ENCODE measurements at places on chromosomes 6 and 20.

- no peak for DNase-seq
Measured at GRCh38 chr6:132818404-132819359, 4.3 kb downstream of the RPS12 start.

DNA sequence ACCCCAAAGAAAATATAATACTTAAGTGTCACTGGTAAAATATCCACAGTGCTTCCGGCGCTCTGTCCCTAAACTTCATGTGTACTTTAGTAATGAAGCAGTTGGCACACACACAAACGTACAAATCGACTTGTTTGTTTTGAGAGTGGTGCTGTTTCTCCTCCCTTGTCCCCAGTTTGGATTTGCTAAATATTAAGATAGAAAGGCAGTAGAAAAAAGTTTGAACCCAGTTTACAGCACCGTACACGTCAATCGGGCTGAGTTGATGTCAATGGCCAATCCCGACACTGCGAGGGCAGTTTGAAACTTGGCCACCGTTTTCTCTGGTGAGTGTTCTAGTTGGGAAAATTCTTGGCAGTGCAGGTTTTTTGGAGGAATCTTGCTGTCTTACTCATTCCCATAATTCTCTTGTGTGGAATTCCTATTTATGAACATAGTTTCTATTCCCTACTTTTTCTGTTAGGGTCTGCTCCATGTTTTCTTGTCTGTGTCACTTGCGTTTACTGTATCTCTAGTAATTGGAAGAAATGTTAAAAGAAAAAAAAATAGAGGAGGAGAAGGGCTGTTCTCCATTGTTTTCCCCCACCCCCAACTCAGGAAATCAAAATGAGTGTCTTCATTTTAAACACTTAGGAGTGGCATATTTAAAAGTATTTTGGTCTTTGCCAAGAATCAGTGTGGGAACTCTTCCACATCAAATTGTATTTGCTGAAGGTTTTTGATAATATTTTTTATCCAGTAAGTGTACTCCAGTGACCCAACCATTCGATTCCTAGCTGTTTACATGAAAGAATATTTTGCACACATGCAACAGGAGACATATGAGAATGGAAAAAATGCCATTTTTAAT is 72.3 kb downstream of the OR2B2 start:
- DNase-seq = no peak

DNA sequence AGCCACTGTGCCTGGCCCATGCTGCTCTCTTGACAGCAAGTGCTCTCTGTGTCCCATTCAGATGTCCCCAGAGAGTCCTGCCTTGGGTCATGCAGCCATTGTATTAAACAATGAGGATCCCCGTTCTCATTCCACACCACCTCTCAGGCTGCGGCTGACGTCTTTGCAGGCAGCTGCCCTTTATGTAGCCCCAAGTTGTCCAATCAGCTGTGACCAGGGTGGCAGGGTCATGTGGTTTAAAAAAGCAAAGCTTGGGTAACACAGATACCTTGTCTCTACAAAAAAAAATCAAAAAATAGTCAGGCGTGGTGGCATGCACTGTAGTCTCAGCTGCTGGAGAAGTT is 13.2 kb downstream of the GCNT2 start:
- DNase-seq = no peak

DNA sequence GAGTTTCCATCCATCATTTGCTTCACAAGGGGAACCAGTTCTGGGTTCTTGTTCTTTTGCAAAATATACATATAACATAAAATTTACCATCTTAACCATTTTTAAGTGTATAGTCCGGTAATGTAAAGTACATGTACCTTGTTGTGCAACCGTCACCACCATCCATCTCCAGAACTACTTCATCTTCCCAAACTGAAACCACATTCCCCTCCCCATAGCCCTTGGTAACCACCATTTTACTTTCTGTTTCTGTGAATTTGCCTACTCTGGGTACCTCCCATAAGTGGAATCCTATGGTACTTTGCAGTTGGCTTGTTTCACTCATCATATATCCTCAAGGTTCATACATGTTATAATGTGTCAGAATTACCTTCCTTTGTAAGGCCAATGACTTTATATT is 70.3 kb upstream of the DSP start:
- DNase-seq = no peak

DNA sequence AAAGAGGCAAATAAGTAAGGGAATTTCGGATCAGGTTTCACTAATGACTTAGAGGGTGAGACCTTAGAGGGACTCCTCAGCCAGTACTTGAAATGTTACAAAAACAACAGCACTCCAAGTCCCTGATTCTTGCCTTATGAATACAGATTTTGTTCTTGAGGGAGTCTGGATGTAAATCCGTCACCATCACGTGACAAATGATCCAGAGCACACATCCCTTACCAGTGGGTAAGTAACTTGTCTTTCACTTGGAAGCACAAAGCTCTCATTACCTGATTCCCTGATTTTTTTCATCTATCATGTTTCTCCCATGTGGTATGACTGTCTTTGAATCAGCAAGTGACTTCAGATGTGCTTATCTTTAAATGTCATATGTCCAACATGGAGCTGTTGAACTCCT is 595.3 kb upstream of the POU3F2 start:
- DNase-seq = no peak

DNA sequence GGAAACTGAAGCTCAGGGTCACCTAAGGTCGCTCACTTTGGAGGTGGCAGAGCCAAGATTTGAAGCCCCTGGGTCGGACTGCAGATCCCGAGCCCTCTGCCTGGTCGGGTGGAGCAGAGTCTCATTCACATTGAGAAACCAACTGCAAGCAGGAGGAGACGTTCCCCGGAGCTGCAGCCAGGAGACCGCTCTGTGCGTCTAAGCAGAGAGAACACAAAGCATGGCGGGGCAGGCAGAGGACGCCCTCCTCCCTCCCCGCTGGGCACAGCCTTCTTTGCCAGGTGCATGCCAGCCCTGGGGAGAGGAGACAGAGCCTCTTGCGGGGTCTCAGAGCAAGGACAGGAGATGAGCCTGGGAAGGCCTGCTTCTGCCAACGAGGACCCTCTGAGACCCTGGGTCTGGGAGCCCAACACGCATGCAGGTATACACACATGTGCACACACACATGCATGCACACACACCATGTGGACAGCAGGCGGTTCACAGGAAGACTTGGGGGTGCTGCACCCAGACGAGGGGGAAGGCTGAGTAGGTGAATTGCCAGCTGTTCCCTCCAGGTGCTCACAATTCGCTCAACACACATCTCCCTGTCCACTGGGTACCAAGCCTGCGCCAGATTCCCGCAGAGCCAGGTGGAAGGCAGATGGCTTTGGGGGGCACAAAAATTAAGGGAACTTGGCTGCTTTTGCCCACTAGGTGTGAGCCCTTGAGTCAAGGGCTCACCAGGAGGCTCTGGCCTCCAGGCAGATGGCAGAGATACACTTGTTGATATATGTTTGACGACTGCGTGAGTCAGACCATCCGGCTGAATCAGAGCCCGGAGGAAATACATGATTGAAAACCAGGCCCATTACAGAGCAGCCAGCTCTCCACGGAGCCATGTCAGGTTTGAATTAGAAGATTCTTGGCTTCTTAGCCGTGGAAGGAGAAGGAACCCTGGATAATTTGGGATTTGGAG is 5.5 kb upstream of the NTSR1 start:
- DNase-seq = no peak

GRCh38 chr20:50913690-50914375 is 17.4 kb downstream of the ADNP start:
- no peak for DNase-seq

GRCh38 chr6:118559659-118560058 is 11.6 kb downstream of the PLN start:
- DNase-seq = no peak

DNA sequence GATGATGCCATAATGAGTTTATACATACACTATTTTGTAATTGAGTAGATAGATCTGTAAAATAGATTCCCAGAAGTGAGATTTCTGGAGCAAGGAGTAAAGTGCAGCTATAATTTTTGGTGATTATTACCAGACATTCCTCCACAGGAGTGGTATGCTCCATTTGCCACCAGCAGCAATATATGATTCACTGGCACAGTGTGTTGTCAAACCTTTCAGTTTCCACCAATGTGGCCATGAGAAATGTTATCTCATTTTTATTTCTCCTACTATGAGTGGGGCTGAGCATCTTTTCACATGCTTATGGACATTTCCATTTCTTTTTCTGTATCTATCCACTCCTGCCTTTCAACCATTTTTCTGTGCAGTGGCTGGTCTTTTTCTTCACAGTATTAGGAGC is 70.5 kb downstream of the GPR63 start:
- no peak for DNase-seq

GRCh38 chr6:136031982-136032381 is 180.5 kb downstream of the PDE7B start:
- DNase-seq = no peak

GRCh38 chr6:43396408-43397149 is 27.1 kb upstream of the ZNF318 start:
- no peak for DNase-seq

GRCh38 chr6:166950443-166950821 is 5.9 kb downstream of the RNASET2 start:
- no peak for DNase-seq

All from stimulated activated CD8-positive, alpha-beta memory T cell treated with anti-CD3 and anti-CD28 coated beads, Interleukin-4, amount 100 ng/mL, for 24 hours (primary cell).